Left lung (tissue), 14 donors: ENCODE measurements at places on chromosomes 13 and 19.

GRCh38 chr13:83153848-83154247 is 728.4 kb downstream of the SLITRK1 start:
- H3K36me3 ChIP-seq: no peaks in the 10 kb centered on the region
- H3K27ac ChIP-seq: no peak overlapping the region
- DNase-seq: peak; percentile 18
- no peaks in the 10 kb centered on the region for H3K4me1 ChIP-seq
- no peaks in the 10 kb centered on the region for H3K27me3 ChIP-seq
- H3K4me3 ChIP-seq: no peak overlapping the region

DNA sequence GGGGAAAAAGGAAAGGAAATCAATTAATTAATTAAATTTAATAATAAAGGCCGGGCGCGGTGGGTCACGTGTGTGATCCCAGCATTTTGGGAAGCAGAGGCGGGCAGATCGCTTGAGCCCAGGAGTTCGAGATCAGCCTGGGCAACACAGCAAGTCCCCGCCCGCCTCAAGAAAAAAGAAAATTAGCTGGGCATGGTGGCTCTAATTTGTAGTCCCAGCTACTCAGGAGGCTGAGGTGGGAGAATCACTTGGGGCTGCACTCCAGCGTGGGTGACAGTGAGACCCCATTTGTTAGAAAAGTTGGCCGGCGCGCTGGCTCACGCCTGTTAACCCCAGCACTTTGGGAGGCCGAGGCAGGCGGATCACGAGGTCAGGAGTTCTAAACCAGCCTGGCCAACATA is 733 bp upstream of the CD320 start:
- H3K4me1 ChIP-seq: peaks cover 56% of the 10 kb centered on the region
- peaks cover 5% of the 10 kb centered on the region for H3K27me3 ChIP-seq
- H3K27ac ChIP-seq: peak overlapping the region; percentile 74
- no peaks in the 10 kb centered on the region for H3K36me3 ChIP-seq

DNA sequence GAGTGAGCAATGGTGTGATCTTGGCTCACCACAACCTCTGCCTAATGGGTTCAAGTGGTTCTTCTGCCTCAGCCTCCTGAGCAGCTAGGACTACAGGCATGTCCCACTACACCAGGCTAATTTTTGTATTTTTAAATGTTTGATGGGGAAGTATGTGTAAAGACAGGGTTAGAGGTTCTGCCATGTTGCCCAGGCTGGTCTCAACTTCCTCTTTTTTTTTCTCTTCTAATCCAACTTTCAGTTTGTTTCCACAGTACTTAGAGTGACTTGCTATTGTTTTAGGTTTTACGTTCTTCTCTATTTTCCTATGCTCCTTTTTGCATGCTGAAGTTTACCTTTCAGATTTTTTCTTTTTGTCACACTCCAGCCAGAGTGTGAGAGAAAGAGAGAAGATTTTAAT is 1433.0 kb downstream of the UQCRFS1 start:
- H3K4me1 ChIP-seq: no peaks in the 10 kb centered on the region
- H3K4me3 ChIP-seq: no peak overlapping the region
- H3K27ac ChIP-seq: peak overlapping the region; percentile 75
- H3K27me3 ChIP-seq: no peaks in the 10 kb centered on the region

GRCh38 chr19:31275068-31275334 is 74.2 kb downstream of the TSHZ3 start:
- DNase-seq: no peak
- peaks cover 30% of the 10 kb centered on the region for H3K36me3 ChIP-seq
- no peaks in the 10 kb centered on the region for H3K4me1 ChIP-seq
- no peak overlapping the region for H3K27ac ChIP-seq

DNA sequence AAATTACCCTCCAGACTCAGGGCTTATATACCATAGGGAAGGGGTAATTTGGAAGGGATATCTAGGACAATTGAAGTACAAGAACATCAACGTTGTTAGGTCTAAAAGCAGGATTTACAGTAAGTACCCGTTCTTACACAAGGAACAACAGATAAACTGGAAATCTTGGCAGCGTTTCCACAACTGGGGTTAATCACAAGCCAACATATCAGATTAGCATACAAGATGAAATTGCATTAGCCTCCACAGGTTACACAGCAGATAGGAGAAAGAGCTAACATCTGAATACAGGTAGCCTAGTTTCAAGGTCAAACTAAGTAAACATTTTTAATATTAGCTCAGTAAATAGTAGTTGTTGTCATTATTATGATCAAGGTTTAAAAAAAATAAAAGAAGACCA is 1214.0 kb upstream of the PCDH20 start:
- H3K36me3 ChIP-seq: no peaks in the 10 kb centered on the region
- H3K27ac ChIP-seq: no peak overlapping the region
- DNase-seq: no peak
- H3K4me3 ChIP-seq: no peak overlapping the region
- H3K4me1 ChIP-seq: no peaks in the 10 kb centered on the region
- H3K27me3 ChIP-seq: no peaks in the 10 kb centered on the region

- H3K36me3 ChIP-seq: peaks cover 9% of the 10 kb centered on the region
- DNase-seq: peak; percentile 6
- H3K27ac ChIP-seq: peak overlapping the region; percentile 89
- no peaks in the 10 kb centered on the region for H3K27me3 ChIP-seq
- H3K4me1 ChIP-seq: peaks cover 26% of the 10 kb centered on the region
These were observed 432 bp downstream of the ZNF611 start for GRCh38 chr19:52734331-52734892.

GRCh38 chr13:47100214-47100853 is 203.5 kb upstream of the HTR2A start:
- no peak overlapping the region for H3K27ac ChIP-seq
- H3K36me3 ChIP-seq: no peaks in the 10 kb centered on the region

- DNase-seq: no peak
- H3K4me3 ChIP-seq: no peak overlapping the region
- H3K36me3 ChIP-seq: no peaks in the 10 kb centered on the region
- no peaks in the 10 kb centered on the region for H3K4me1 ChIP-seq
- no peaks in the 10 kb centered on the region for H3K27me3 ChIP-seq
These were observed 24.4 kb downstream of the COMMD6 start for GRCh38 chr13:75513271-75513670.

DNA sequence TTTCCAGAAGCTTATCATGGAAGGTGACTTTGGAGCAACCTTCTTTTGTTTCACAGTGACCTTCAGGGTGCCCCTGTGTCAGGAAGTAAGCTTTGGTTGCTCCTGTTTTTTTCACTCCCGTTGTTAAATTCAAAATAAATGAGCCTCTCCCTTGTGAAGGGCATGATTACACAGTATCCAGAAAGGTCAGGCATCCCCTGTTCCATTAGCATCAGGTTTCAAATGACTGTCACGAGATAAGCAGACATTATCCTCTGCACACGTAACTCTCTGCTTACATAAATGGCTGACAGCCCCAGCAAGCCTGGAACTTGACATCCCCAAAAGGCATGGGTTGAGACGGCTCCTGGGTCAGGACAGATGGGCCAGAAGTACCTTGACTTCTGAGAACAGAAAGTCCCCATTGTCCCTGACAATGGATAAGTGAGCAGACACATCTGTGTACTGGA is 52.0 kb downstream of the RAB20 start:
- H3K4me3 ChIP-seq: no peak overlapping the region
- DNase-seq: no peak
- H3K36me3 ChIP-seq: peaks cover 3% of the 10 kb centered on the region
- H3K27ac ChIP-seq: no peak overlapping the region
- no peaks in the 10 kb centered on the region for H3K27me3 ChIP-seq

- H3K27me3 ChIP-seq: no peaks in the 10 kb centered on the region
- no peak overlapping the region for H3K4me3 ChIP-seq
- no peak overlapping the region for H3K27ac ChIP-seq
- H3K4me1 ChIP-seq: no peaks in the 10 kb centered on the region
- no peaks in the 10 kb centered on the region for H3K36me3 ChIP-seq
These were observed 41.9 kb downstream of the RASA3 start for GRCh38 chr13:114090476-114090875.

- no peak overlapping the region for H3K27ac ChIP-seq
- no peak overlapping the region for H3K4me3 ChIP-seq
- H3K27me3 ChIP-seq: no peaks in the 10 kb centered on the region
- no peaks in the 10 kb centered on the region for H3K4me1 ChIP-seq
These were observed 11.1 kb downstream of the PPP5C start for GRCh38 chr19:46357846-46358583.

DNA sequence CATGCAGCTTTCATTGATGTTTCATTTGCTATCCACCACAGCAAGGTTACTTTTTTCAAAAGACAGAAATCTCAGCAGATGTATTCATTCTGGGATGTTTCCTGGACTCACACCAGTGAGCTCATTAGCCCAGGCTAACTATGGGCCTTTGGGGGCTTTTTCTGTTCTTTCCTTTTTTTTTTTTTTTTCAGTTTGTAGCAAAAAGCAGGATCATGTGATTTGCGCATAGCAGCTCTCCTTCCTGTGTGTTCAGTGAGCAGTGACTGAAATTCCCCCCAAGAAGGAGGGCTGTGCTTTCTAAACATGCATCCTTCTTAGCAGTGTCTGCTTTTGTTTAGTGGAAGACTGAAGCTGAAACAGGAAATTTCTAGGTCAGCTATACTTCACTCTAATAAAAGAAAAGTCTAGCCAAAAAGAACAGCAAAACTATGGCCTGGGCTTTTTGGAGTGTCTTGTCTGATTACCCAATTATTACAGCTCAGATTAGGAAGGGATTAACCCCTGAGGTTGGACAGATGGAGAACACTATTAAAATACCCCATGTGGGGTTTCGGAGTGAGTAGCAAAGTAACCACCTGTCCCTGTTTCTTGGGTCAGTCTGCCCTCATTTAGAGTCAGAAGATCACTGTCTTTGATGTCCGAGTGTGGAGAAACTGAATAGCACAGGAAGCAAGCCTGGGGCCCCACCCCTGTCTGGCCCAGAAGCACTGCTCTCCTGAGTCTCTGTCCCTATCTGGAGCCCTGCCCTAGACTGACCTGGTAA is 8.9 kb upstream of the AMER2 start:
- H3K36me3 ChIP-seq: no peaks in the 10 kb centered on the region
- no peaks in the 10 kb centered on the region for H3K27me3 ChIP-seq
- no peak overlapping the region for H3K27ac ChIP-seq

DNA sequence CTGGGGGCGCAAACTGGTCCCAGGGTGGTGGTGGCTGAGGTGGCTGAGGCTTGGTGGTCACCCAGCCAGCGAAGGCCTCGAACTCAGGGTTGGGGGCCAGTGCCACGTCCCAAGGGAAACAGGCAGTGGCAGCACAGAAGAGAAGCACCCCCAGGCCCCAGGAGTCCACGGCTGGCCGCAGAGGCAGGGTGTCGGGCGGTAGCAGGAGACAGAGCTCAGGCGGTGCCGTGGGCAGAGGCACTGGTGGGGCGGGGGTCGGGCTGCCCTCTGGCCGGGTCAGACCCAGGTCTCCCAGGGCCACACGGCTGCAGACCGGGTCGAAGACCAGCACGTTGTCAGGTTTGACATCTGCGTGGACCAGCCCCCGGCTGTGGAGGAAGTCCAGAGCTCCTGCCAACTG is 4.2 kb upstream of the SBK2 start:
- no peak for DNase-seq
- H3K36me3 ChIP-seq: no peaks in the 10 kb centered on the region
- H3K4me1 ChIP-seq: no peaks in the 10 kb centered on the region
- no peak overlapping the region for H3K4me3 ChIP-seq

GRCh38 chr13:93614776-93615175 is 388.2 kb downstream of the GPC6 start:
- no peak overlapping the region for H3K27ac ChIP-seq
- DNase-seq: no peak
- no peaks in the 10 kb centered on the region for H3K4me1 ChIP-seq
- no peak overlapping the region for H3K4me3 ChIP-seq
- no peaks in the 10 kb centered on the region for H3K36me3 ChIP-seq
- no peaks in the 10 kb centered on the region for H3K27me3 ChIP-seq

GRCh38 chr13:45398877-45399276 is 19.3 kb downstream of the SLC25A30 start:
- no peaks in the 10 kb centered on the region for H3K27me3 ChIP-seq
- no peak overlapping the region for H3K27ac ChIP-seq
- peaks cover 73% of the 10 kb centered on the region for H3K36me3 ChIP-seq
- no peak for DNase-seq
- H3K4me3 ChIP-seq: no peak overlapping the region
- H3K4me1 ChIP-seq: peaks cover 13% of the 10 kb centered on the region

- peak; percentile 47 for DNase-seq
- no peak overlapping the region for H3K4me3 ChIP-seq
- H3K36me3 ChIP-seq: no peaks in the 10 kb centered on the region
- H3K27ac ChIP-seq: peak overlapping the region; percentile 55
These were observed 6.0 kb downstream of the PEX11G start for GRCh38 chr19:7482584-7483439.

- no peaks in the 10 kb centered on the region for H3K27me3 ChIP-seq
- H3K4me1 ChIP-seq: peaks cover 6% of the 10 kb centered on the region
- no peak overlapping the region for H3K27ac ChIP-seq
- H3K36me3 ChIP-seq: no peaks in the 10 kb centered on the region
These were observed 7.3 kb downstream of the OPA3 start for GRCh38 chr19:45577111-45577905.

DNA sequence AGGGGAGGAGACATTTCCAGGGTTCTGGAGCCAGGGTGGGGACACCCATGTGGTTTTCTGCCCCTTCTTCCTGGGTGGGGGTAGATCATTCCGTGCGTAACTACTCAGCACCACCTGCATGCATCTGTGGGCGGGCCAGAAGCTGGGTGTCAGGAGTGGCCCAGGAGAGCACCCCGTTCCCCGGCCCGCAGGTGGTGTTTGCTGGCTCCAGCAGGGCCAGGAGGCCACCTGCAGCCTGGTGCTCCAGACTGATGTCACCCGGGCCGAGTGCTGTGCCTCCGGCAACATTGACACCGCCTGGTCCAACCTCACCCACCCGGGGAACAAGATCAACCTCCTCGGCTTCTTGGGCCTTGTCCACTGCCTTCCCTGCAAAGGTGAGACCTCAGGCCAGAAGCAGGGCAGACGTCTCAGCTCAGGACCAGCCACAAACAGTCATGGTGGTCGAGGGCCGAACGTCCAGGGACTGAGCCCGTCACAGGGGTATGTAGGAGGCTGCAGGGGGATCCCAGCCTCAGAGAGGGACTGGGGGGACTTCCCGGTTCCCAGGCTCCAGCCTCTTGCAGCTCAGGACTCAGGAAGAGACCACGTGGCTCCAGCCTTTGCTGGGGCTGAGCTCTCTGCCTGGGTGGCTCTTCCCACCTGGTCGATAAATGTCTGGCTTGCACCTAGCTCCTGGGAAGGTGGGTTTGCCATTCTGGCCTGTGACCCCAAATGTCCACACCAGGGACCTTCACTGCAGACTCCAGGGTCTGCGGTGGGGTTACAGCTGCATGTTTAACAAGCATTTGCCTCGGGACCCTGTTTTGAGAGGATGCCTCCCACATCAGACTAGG is 1.6 kb downstream of the FSTL3 start:
- no peaks in the 10 kb centered on the region for H3K36me3 ChIP-seq
- no peak for DNase-seq
- peaks cover 59% of the 10 kb centered on the region for H3K4me1 ChIP-seq
- H3K27ac ChIP-seq: peak overlapping the region; percentile 74
- peaks cover 40% of the 10 kb centered on the region for H3K27me3 ChIP-seq

- H3K4me1 ChIP-seq: no peaks in the 10 kb centered on the region
- no peaks in the 10 kb centered on the region for H3K36me3 ChIP-seq
- H3K27ac ChIP-seq: no peak overlapping the region
- no peaks in the 10 kb centered on the region for H3K27me3 ChIP-seq
- no peak for DNase-seq
- no peak overlapping the region for H3K4me3 ChIP-seq
These were observed 29.9 kb upstream of the MUC16 start for GRCh38 chr19:9040131-9040530.
